ENCODE measurements at places on chromosomes 12 and 14. TPM values are rescaled to one million over a fixed set of nuclear protein-coding genes. Genes with fewer than 3 reads are reported as not detected.

The OR10P1 gene
- total RNA-seq: not detected

The NRIP2 gene
- 0.29 TPM for total RNA-seq

The CAPZA3 gene
- 0.24 TPM for total RNA-seq

The CLEC9A gene
- total RNA-seq: not detected

The ADAM20 gene
- 2.0 TPM for total RNA-seq

DNA sequence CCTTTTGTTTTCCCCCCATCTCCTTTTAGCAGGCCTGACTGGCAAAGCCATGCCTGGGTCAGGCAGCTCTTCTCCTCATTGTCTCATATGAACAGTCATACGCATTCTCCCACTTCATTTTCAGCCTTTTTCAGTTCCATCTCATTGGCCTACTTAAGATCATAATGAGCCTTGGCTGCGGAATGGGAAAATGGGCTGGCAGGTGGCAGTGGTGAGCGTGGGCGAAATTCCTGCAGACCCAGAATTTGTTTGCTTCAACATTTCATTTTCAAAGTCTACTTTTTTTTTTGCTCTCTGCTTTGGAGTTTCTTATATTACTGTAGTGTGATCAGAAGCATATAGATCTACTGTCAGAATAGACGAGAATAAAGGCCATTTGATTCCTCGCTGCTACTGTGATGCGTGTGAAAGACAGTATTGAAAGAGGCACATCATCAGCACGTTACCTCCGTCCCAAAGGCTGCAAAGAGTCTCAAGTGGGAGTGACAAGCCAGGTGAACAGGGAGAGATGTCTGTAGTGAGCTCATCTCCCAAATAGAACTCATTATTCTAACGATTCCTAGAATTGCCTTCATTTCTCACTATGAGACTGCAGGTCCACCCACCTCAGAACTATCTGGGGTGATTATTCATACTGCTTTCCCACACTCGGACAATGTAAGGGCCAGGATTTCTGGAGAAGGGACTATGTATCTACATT, 73.7 kb downstream of the TBK1 start:
- no peak for DNase-seq

DNA sequence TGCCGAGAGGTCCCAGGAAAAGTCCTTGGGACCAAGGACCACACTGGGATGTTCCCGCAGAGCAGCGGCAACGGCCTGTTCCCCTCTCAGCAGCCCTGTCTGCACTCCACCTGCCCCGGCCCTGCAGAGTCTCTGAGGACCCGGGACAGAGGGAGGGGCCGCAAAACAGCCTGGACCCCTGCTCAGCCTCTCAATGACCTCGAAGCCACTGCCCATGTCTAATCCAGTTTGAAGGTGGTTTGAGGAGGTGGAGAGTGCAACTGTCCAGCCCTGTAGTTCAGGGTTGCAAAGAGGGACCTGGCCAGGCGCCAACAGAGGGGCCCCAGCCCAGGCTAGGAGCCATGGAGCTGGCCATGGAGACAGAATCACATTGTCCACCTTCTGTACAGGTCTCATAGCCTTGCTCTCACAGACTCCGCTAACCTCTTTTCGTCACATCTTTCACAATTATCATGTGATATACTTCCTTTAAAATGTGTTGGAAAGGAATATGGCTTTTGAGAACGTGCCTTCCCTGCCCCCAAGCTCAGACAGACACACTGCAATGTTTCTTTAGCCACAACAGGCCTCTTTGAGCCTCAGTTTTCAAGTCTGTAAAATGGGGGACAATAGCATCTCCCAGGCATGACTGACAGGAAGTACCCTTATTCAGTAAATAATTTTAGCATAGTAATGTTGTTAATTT, 49.3 kb downstream of the ACTN1 start:
- no peak for DNase-seq

- DNase-seq: no peak
Measured at GRCh38 chr14:81275305-81276072, 54.7 kb upstream of the GTF2A1 start.

DNA sequence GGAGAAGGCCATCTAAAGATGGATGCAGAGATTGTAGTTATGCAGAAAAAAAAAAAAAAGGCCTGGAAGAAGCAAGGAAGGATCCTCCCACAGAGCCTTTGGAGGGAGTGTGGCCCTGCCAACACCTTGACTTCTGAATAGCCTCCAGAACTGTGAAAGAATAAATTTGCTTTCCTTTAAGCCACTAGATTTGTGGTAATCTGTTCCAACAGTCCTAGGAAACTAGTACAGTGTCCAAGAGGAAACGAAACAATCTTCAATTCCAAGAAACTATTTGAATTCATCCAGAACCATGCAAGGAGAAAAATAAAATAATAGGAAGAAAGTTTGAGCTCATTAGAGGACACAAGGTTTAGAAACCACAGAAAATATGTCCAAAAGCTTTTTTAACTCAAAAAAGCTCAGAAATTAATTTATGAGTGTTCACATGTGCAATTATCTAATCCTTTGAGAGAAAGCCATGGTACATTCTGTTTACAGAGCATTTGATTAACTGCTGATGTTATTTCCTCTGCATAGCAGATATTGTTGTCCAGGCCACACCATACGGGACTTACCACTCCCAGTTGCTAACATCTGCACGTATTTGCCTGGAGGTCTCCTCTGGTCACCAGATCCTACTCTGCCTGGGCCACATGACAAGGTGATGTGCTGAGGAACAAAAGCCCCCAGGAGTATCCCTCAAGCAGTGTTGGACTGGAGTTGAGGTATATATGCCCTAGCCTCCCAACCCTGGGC, 30.0 kb upstream of the STAB2 start:
- no peak for DNase-seq

DNA sequence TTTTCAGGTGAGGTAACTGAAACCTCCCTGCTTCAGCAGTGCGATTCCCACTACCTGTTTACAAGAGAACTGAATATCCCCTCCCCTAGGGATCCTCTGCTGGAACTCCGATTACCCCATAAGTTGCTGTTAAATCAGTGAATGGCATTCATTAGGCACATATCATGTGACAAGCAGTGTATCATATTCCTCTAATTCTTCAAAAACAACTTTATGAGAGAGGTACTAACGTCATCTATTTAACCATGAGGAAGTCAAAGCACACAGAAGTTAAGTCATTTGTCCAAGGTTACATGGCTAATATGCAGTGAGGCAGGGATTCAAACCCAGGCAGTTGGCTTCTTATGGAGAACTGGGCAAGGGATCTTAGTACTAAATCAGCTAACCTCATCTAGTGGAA, 43.9 kb upstream of the PCED1B start:
- no peak for DNase-seq

DNA sequence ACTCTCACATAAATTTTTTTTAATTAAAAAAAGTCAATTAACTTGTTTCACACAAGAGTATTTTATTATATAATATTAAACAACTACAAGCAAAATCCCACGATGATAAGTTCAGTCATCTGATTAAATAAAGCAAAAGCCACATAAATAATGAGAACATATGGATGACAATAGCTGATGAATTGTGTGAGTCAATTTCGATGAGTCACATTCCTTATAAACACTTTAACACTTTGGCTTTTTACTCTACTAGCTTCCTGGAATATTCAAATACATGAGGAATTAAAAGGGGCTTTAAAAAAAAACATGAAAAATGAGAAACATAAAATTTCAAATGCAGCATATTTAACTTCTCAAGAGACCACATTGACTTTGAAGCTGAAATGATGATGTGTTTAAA, 95.3 kb downstream of the BCAT1 start:
- no peak for DNase-seq

DNA sequence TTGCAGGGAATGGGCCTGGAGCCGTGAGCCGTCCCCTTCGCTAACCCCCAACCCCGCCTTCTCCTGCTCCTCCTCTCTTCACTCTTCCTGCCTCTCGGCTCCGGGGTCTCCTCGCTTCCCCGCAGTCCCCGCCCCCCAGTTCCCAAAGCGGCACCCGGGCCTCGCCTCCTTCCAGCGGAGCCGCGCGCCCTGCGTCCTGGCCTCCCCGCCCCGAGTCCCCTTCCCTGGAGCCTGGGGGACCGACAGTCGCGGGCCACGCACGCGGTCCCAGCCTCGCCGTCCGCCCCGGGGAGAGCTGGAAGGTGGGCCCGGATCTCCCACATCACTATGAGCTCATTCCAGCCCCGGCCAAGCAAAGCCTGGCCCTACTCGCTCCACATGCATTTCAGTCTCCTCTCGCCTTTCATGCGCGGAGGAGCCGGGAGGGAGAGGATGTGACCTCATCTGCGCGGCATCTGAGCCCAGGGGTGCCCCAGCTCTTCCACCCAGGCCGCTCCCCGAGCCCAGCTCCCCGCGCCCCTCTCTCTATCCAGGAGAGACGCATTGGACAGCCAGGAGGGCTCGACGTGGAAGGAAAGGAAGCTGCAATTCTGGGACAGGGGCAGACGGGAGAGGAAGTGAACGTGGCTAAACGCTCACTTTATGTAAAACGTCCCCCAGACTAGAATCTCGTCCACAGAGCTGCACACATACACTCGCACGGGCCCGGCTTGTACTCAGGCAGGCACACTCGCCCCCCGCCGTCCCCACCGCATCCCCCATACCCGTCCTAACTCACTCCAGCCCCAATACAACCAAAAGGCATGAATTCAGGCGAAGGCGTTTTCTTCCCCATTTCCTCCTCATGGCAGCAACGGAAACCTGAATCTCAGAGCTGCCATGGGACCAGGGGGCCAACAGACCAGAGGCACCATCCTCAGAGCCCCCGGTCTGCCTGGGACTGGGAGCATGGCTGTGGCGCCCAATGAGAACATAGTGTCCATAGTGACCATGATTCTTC, 108.7 kb upstream of the CCND2 start:
- DNase-seq: peak; percentile 45

DNA sequence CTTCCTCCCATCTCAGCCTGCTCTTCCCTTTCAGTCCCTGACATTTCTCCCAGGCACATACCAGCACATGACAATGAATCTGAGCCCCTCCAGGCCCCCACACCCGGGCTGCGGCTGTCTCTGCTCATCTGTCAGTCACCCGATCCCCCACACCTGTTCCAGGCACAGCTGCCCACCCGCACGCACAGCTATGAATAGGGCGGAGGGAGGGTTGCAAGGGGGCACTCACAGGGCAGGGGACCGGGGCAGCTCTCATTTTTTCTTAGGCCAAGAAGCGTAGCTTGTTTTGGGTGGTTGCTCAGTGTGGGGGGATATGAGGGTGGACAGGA, 43.7 kb upstream of the TSPAN9 start:
- DNase-seq: no peak

- DNase-seq: peak; percentile 55
Measured at GRCh38 chr12:19971361-19972280, 396.7 kb upstream of the PDE3A start.

GRCh38 chr12:25276199-25276937, 25.6 kb upstream of the KRAS start:
- DNase-seq: no peak

DNA sequence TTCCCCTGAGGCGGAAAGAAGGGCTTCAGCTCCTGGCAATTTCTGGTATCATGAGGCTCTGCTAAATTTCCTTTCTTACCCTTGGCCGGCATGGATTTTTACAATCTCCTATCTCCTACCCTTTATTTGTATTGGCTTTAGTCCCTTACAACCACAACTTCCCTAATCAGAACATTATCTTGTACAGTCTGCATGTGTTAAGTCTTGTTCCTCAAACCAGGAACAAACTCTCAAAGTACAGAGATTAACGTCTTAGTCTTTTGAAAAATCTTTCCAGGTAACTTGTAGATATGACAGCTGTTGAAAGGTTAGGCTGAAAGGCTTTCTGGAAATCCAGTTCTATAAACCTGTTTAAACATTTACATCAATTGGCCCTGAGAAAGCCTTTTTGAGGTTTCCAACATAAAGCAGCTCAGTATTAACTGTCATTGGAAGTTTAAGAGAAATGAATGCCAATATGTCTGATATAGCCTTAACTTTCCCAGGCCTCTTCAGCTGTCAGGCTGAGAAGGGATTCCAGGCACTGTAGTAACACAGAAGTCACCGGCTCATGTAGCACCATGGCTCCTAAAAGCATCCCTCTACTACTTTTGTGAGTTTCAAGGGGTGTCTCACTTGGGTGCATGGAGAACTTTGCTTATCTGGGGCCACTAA, 360.5 kb downstream of the FUT8 start:
- DNase-seq: no peak

- no peak for DNase-seq
Measured at GRCh38 chr12:123143736-123144461, 7.0 kb downstream of the PITPNM2 start.

Measured in right lobe of liver (tissue), 6 donors.